Sciatic nerve (tissue), 2 donors: ENCODE measurements at places on chromosomes 12 and 14.
A peak's percentile ranks its signal among the peaks of the same experiment; 100 is the strongest.

GRCh38 chr14:42224053-42224888 is 617.6 kb downstream of the LRFN5 start:
- peak; percentile 86 for DNase-seq

- no peak for DNase-seq
These were observed 4.2 kb downstream of the TDP1 start for GRCh38 chr14:89959853-89960445.

GRCh38 chr12:116950628-116951325 is 40.0 kb downstream of the FBXW8 start:
- DNase-seq: no peak

- DNase-seq: no peak
These were observed 83.8 kb downstream of the TTC8 start for GRCh38 chr14:88908216-88908615.

- no peak for DNase-seq
These were observed 662 bp upstream of the NELL2 start for GRCh38 chr12:44876544-44877410.

- no peak for DNase-seq
These were observed 178.1 kb downstream of the CRADD start for GRCh38 chr12:93855261-93855660.

DNA sequence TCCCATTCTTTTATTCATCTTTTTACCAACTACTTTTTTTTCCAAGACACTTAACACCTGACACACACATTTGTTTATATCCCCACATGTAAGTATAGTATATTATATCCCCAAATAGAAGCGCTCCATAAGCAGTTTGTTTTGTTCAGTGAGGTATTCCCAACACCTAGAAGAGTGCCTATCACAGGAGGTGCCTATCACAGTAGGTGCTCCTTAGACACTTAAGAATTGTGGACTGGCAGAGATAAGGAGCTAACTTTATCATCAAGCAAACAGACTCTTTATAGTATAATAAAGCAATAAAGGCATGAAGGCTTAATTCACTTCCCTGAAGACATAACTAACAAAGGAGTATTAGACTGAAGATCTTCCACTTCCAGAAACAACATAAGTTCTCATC is 29.1 kb downstream of the OSBPL8 start:
- no peak for DNase-seq

- no peak for DNase-seq
These were observed 106.5 kb upstream of the PLXNC1 start for GRCh38 chr12:94041850-94042249.

- no peak for DNase-seq
These were observed 64.2 kb downstream of the PELI2 start for GRCh38 chr14:56182410-56182809.

DNA sequence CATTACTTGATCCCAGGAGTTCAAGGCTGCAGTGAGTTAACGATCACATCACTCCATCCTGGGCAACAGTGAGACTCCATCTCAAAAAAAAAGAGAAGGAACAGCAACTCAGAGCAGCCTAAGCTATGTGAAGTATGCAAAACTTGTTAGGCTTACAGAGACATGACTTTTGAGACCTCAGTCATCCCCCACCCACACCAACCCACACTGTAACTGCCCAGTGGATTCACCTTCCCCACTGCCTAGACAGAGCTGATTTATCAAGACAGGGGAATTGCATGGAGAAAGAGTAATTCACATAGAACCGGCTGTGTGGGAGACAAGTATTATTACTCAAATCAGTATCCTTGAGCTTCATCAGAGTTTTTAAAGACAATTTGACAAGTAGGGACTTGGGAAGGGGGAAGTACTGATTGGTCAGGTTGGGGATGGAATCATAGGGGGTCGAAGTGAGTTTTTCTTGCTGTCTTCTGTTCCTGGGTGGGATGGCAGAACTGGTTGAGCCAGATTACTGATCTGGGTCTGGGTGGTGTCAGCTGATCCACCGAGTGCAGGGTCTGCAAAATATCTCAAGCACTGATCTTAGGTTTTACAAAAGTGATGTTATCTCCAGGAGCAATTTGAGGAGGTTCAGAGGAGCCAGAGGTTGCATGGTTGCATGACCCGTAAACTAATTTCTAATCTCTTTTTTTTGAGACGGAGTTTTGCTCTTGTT is 6.2 kb upstream of the WDR89 start:
- no peak for DNase-seq

DNA sequence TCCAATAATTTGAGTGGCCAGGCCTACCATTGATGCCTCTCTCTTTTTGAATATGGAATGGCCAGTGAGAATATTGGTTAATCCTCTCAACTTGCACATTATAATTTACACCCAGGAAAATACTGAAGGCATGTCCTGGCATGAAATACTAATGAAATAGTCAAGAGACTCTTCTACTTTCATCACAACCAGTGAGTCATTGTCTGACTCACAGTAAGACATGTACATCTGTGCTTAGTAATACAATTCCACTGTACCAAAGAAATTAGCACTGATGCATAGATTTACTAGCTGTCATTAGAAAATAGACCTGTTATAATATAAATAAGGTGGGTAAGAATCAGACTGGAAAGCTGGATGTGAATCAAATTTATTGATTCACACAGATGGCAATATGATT is 31.6 kb downstream of the KCNC2 start:
- DNase-seq: no peak

DNA sequence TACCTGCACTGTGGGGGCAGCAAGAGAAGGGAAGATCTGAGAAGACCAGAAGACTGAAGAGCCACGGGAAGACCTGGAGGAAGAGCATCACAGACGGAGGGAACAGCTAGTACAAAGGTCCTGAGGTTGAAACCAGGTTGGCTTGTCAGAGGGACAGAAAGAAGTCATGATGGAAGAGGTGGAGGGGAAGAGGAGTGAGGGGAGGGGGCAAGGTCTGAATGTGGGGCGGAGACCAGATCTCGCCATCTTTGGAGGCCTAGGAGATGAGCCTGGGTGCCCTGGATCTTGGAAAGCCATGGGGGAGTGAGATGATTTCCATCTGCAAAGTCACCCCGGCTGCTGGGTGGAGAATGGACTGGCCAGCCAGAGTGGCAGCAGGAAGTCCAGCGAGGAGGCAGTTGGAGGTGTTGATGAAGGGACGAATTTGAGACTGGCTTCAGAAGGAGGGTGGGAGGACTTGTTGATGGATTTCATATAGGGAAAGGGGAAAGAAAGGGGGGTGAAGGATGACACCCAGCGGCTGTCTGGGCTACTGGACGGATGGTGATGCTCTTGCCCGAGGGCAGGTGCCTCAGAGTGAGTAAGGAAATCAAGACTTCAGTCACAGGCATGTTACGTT is 14.6 kb upstream of the UBC start:
- DNase-seq: peak; percentile 56

GRCh38 chr14:67551123-67551522 is 18.0 kb downstream of the PLEKHH1 start:
- DNase-seq: peak; percentile 12

DNA sequence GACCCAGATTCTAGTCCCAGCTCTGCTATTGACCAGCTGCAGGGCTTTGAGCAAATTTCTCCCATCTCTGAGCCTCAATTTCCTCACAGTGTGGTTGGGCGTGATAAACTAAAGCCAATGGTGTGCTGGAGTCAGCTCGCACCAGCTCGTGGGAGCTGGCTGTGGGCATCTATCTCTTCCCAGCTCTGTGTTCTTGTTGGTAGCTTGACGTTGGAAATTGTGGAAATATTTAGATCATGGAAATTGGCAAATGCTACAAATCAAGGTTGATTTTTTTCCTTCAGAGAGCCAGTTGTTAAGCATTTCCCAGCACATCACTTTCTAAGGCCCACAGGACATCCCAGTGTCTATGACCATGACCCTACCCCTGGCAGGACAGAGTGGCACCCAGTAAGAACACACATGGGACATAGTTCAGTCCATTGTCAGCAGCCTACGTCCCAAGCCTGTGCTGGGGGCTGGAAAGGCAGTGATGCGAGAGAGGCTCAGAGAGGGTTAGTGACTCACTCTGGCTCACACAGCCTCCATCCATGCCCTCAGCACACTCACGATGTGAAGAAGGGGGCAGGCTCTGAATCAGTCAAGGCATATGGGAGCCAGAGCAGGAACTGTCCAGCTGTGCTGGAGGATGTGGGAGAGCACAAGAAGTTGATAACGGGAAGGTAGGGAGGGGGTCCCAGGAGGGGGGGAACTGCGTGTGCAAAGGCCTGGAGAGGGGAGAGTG is 77.6 kb downstream of the LGMN start:
- DNase-seq: no peak

GRCh38 chr14:74613211-74613914 is 1.3 kb upstream of the LTBP2 start:
- no peak for DNase-seq

DNA sequence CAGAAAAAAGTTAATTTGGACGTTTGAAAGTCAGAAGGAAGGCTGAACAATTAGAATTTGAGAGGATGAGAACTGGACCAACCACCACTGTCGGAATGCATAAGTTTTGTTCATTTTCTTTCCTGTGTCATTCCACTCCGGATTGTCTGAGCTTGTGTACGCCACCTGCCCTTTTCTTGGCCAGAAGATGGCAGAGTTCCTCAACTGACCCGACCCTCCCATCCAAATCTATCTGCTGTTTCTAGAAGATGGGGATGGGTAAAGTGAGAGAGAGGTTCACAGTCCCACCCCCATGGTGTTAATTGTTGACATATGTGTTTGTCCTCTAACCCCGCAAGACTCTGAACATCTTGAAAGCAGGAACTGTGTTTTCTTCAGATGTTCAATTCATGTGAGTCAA is 388.0 kb downstream of the VRK1 start:
- DNase-seq: no peak

- DNase-seq: no peak
These were observed 199.3 kb downstream of the TTC7B start for GRCh38 chr14:90616881-90617280.

GRCh38 chr14:70067810-70068209 is 120.9 kb downstream of the SLC8A3 start:
- no peak for DNase-seq

GRCh38 chr14:65224799-65225198 is 122.5 kb upstream of the MAX start:
- no peak for DNase-seq
